ENCODE measurements at places on chromosomes 2 and 18. TPM values are rescaled to one million over a fixed set of nuclear protein-coding genes. Genes with fewer than 3 reads are reported as not detected.

Gene AQP4
- total RNA-seq: not detected

Gene AQP12B
- total RNA-seq: not detected

Gene MROH2A
- not detected for total RNA-seq

Gene TUBA3E
- total RNA-seq: not detected

Gene ADRA2B
- not detected for total RNA-seq
